Neuronal stem cell (in vitro differentiated cells): ENCODE measurements at places on chromosomes 7 and 10.

GRCh38 chr7:21996641-21997040, 50.9 kb upstream of the CDCA7L start:
- no peak for DNase-seq

GRCh38 chr7:134184767-134185166, 57.6 kb downstream of the LRGUK start:
- DNase-seq = no peak

DNA sequence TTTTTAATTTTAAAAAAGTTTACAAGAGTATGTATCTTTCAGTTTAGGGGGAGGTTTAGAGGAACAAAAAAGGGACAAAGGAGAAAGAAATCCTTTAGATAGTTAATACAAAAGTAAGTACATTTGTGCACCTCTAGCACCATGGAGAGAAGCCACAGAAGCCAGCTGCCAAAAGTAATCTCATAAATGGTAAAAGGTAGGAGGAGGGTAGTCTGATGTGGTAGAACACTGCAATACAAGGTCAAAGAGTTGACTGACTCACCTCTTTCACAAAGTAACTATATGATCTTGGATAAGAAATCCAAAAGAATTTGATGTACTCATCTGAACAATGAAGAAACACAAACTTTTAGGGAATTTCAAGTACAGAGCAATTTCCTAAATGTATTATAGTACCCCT, 68.1 kb downstream of the CNOT4 start:
- DNase-seq = no peak

DNA sequence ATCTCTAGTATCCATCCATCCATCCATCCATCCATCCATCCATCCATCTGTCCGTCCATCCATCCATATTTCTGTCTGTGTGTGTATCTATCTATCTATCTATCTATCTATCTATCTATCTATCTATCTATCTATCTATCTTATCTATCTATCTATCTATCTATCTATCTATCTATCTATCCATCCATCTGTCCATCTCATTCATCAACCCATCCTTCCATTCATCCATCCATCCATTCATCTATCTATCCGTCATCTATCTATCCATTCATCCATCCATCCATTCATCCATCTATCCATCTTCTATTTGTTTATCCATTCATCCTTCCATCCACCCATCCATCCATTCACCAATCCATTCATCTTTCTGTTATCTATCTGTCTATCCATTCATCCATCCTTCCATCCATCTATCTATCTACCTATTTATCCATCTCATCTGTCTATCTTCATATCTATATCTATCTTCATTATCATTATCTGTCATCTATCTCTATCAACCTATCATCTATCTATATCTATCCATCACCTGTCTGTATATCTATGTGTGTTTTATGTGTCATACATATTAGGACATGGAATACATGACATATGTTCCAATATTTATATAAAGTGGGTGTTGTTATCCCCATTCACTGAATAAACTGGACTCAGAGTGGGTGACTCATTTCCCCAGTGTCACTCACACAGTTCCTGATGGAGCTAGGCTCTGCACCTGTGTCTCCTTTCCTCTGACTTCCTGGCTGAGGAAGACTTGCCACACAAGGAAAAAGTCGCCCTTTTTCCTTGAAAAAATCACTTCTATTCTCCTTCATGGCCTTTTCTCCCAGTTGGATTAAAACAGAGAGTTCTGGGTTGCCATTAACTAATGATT, 200.1 kb downstream of the CCDC3 start:
- DNase-seq = no peak

GRCh38 chr7:1890289-1891235, 220.5 kb downstream of the ELFN1 start:
- no peak for DNase-seq

- DNase-seq = no peak
These were observed 84.0 kb downstream of the ELAPOR2 start for GRCh38 chr7:86975449-86975848.

DNA sequence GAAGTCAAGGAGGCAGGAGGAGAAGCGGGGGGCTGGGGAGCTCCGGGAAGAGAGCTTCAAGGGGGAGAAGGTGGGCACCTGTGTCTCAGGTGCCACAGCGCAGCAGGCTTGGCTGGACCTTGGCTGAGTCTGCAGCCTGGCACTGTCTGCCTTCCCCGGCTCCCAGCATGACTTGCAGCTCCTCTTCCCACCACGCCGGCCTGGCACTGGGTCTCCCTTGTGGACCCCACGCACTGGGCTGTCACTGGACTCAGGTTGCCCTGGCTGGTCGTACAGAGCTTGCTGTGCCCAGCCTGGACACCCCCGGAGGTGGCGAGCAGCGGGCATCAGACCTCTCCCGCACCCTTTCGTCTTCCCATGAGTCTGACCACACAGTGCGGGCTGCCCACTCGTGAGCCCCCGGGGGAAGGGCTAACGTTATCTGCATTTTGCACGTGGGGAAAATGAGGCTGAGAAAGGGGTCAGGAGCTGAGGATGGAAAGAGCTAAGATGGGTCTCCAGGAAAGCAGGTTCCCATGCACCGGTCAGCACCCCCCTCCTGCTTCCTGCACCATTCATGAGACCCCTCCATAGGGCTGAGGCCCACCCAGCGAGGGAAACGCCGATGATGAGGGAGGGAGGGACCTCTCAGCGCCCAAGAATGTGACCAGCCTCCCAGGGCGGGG, 40.3 kb upstream of the PSMG3 start:
- DNase-seq = no peak

DNA sequence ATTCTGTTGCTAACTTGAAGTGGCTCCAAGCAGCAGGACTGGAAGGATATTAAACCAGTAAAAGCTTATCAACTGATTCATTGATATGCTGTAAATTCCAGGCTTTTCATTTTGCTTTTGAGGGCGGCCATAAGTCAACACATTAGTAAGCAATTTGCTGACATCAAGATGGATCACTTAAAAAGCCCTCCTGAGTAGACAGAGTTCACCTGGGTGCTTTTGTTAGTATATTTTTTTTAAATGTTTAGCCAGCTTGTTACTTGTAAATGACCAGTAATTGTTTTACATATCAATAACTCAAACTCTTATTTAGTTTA, 26.5 kb downstream of the RNF32 start:
- DNase-seq = no peak

GRCh38 chr7:64832136-64832535, 37.9 kb downstream of the ZNF138 start:
- no peak for DNase-seq

DNA sequence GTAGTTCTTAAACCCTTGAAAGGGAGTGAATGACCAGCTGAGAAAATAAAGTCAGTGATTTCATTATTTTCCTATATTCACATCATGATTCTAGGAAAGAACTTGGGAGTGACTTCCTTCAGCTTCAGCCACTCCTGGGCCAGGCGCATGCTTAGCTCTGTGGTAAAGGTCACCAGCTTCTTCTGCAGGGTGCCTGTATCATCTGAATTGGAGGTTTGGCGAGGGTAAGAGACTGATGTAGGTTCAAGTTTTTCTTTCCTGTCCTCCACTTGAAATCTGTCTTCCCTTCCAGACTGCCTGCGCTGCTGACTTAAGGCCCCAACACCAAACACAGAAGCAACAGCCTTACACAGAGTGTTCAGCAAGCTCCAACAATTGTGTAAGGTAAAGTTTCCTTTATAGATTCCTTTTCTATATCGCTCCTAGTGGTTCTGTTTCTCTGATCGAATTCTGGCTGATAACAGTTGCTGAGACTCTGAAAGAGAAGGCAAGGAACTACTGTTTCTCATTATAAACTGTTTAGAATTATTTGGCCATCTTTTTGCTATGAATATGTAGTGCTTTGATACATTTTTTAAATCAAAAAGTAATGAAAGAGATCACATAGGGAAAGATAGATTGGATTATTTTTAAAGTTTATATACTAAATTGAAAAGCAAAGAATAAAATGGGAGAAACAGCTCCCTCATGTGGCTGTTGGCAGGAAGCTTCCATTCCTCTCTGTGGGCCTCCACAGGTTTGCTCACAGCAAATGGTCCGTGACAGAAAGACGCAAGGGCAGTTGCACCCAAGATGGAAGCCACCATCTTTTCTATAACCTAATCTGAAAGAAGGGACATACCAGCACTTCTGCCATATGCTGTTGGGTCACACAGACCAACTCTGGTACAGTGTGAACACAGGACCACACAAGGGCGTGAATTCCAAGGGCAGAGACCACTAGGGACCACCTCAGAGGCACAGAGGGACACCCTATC, 14.0 kb downstream of the GATAD1 start:
- DNase-seq = peak; percentile 18

- no peak for DNase-seq
These were observed 92.7 kb downstream of the SEMA3D start for GRCh38 chr7:85094046-85094725.

DNA sequence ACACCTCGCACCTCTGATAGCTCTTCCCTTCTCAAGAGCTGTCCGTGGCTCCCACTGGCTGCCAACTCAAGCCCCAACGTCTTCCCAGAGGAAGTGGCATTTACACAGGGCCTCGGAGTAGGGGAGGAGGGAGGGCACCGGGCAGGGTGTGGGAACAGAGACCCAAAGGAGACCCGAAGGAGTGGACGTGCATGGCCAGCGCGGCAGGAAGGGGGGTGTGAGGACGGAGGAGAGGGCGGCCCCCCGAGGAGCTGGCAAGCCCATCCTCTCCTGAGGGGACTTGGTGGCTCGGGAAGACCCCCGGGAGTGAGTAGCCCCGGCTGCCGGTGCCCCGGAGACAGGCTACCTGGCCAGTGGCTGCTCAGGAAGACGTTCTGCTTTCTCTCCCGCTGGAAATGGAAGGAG, 85.9 kb downstream of the FOXL3 start:
- no peak for DNase-seq

DNA sequence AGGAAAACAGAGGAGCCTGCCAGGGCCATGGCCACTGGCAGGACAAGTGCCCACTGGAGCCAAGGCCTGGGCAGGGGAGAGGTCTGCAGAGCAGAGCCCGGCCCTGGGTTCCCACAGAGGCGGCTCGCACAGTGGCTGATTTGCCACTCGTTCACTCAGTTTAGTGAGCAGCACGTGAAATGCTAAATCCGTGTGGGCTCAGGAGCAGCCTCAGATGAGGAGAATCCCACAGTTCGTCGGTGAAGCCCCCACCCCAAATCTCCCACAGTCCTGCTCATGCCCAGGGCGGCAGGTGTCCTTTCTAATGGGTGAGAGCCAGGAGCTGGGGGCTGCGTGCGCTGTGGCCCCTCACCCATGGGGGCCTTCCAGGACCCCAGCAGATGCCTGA, 107.7 kb upstream of the FAM20C start:
- DNase-seq = no peak

DNA sequence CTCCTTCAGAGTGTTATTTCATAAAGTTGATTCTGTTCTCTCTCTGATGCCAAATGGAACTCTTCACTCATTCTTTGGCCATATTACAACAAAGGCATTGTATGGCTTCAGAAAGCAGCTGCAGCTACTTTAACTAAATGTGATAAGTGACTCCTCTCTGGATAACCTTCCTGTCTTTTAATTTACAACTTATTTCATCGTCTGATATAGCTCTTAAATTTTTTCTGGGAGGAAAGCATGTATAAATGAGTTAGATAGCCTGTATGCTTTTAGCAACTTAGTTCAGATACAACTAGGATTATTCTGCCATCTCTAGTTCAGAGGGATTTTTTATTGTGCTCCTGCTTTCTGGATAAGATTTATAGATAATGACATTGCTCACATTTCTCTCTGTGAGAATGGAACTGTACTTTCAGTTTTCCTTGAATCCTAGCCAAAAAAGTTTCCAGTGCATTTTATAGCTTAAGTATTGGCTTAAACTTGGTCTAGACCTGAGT, 57.5 kb downstream of the KLHDC10 start:
- no peak for DNase-seq

- no peak for DNase-seq
These were observed 899.1 kb upstream of the AUTS2 start for GRCh38 chr7:68699090-68699711.

DNA sequence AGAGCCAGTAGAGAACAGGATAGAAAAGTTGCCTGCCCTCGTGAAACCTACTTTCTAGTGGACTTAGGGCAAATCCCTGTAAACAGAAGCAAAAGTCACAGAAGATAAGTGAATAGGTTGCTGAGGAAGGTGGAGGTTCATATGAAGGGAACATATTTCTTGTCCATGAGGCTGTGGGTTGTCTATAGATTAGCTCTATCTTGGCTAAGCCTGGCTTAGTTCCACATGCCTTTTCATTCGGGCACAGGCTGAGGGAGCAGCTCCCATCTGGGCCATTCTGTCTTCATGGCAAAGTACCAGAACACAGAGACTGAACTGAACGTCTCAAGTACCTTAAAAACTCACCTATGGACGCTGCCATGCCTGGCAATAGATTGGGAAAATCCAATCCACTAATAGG, 45.3 kb downstream of the BZW2 start:
- no peak for DNase-seq

DNA sequence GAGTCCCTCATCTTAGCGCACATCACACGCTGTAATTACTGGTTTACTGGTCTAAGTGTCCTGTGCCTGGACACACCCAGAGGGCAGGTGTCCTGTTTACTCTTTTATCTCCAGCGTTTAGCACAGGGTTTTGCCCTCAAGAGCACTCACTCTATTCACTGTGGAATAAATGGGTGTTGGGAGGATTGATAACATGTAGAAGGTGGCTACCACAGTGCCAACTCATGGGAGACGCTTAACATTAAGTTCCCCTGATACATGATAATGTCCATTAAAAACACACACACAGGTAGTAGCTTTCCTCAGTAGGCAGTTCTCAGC, 96.1 kb upstream of the EFCAB10 start:
- DNase-seq = no peak

DNA sequence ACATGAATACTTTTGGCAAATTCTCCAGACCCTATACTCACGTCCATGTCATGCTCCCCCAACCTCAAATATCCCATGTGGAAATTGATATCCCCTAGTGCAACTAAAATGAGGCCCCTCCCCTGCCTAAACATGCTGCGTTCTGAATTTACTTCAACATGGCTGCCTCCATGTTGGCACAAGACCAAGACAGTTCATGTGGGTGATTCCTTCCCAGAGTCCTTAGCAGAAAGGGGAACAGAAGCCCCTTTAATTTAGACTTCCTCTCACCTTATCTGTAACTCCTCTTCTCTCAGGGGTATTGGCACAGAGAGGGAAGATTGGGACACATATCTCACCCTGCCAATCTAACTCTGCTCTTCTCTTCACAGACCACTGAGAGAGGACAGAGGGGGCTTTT, 24.5 kb upstream of the SLC26A3 start:
- no peak for DNase-seq

GRCh38 chr7:133611955-133612354, 359.1 kb downstream of the EXOC4 start:
- no peak for DNase-seq

GRCh38 chr7:7330997-7331396, 148.7 kb downstream of the C1GALT1 start:
- no peak for DNase-seq

DNA sequence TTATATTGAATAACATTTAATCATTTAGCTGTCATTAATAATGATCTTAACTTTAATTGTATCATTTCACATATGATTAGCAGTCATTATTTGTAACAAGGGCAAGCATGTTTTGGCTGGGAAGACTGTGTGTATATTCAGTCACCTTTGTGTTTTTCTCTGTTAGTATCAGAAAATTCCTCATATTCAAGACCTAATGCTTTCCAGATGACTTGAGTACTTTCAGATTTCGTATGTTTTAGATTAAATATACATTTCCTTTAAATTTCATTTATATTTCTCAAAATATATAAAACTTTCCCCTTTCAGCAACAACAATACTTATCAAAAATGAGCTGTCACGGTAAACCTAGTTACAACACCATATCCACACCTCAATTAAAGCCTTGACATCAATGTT, 6.3 kb upstream of the CACNA2D1 start:
- no peak for DNase-seq
